ENCODE measurements at places on chromosomes 2 and 18. TPM values are rescaled to one million over a fixed set of nuclear protein-coding genes. Genes with fewer than 3 reads are reported as not detected.

Gene STK39
- 12.6 TPM for total RNA-seq

Gene TSPYL6
- total RNA-seq, result not detected

Gene CHST9
- total RNA-seq, result 0.10 TPM

Gene CTLA4
- 38.5 TPM for total RNA-seq

Gene LBX2
- 0.21 TPM for total RNA-seq
